AG09319 (cell line): ENCODE measurements at places on chromosomes 2 and 18.

DNA sequence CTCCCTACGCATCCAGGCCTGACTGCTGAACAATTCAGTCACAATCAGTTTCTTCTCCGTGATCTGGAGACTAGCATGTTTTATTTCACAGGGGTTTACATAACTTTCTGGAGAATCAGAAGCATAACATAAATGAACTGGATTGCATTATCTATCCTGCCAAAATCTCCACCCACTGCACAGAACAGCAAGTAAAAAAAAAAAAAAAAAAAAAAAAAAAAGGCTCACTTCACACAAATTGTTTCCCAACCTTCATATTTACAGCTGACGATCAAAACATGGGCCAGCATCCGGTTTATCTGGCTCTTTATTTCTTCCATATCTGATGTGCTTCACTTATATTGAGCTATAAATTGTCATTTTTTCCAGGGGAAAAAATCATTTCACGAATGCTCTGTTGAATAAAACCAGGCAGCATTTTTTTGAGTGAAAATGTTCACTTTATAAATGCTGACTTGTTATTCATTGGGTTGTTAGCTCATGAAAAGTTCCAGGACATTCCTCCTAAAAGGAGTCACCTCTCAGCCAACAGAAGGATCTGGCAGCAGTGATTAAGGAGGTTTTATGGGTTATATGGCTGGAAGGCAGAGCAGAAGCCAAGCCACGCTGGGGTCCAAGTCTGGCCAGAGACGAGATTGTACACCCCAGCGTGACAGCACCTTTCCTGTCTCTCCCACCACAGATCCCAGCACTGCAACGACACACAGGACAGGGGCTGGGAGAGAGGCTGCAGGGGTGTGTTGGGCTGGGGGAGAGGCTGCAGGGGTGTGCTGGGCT, 51.2 kb upstream of the GLI2 start:
- DNase-seq: peak; percentile 72

DNA sequence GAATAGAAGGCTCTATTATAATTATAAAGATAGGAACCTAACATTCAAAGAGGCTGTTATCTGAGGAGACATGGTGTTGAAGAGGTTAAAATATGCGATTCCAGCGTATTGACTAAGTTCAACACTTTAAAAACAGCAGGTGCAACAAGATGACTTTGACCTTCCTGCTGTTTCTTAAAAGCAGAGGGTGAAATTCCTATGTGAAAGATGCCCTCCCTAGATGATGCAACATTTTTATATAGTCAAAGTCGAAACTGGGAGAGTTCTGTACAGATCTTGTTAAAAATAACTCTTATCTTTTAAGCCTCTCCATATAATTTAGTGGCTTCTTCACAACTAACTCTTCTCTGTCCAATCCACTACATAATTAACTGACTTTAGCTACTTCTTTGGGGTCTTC, 4.4 kb upstream of the ACKR3 start:
- no peak for DNase-seq

GRCh38 chr2:179051250-179051649, 1.3 kb upstream of the CCDC141 start:
- DNase-seq: no peak

- DNase-seq: no peak
Measured at GRCh38 chr2:241870611-241871537, 1.3 kb downstream of the RTP5 start.

- DNase-seq: no peak
Measured at GRCh38 chr2:63740943-63741342, 100.8 kb upstream of the UGP2 start.

GRCh38 chr2:60497500-60497899, 56.0 kb downstream of the BCL11A start:
- no peak for DNase-seq

DNA sequence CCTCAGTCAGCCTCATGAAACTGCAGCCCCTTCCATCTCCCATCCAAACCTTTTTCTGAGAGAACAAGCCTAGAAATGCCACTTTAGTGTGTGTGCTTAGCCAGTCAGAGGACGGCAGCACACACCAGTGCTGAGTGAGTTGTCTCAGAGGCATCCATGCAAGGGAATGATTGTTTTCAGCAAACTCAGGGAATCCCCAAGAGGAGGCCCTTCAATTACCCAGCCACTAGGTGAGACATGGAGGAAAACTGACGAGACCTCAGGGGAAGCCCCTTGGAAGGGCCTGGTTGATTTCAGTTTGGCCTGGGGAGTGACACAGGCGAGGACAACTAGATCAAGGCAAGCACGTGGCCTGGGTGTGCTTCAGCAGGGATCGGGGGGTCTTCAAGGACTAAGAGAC, 49.7 kb downstream of the APOB start:
- DNase-seq: no peak

GRCh38 chr2:222212571-222212970, 86.2 kb downstream of the PAX3 start:
- DNase-seq: no peak

GRCh38 chr2:166632616-166633015, 138.6 kb upstream of the SCN7A start:
- DNase-seq: peak; percentile 28

DNA sequence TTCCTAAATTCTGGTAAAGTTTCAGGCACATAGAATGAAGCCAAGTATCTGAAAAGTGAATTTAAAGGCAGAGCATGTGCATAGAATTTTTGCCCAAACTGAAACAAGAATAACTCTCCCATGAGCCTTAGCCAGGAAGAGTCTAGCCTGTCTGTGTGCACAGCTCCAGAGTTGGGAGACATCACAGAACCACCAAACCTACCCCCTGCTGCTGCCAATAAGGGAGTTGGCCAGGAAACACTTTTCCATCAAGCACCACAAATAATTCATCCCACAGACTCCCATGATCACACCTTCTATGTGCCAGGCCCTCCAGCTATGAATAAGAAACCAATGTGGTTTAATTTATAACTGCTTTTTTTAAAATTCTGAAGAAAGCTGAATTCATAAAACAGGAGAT, 27.0 kb downstream of the OSR1 start:
- no peak for DNase-seq

- DNase-seq: no peak
Measured at GRCh38 chr2:12964904-12965539, 248.3 kb downstream of the TRIB2 start.

GRCh38 chr2:109563288-109563687, 50.5 kb downstream of the SEPTIN10 start:
- DNase-seq: no peak

GRCh38 chr2:241924069-241924908, 54.8 kb downstream of the RTP5 start:
- no peak for DNase-seq

GRCh38 chr2:83459456-83459855, 999.6 kb downstream of the SUCLG1 start:
- DNase-seq: no peak

GRCh38 chr2:178811901-178812300, 4.7 kb upstream of the TTN start:
- DNase-seq: no peak

DNA sequence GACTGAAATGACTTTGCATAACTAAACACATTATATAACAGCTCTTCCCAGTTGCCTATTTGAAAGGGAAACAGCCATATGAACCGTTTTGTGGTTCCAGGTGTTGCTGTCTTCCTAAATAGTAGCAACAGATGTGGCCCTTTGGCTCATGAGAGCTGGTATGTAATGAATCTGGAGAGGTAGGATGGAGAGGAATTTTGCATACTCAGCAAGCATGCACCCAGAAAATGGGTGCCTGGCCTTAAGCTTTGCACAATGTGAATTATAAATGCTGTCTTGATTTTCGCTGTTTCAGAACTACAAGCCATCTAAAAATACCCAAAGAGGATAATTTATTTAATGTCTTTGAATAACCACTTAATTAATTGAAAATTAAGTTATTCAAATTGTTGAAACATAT, 15.6 kb upstream of the ERBB4 start:
- DNase-seq: no peak
